ENCODE measurements at places on chromosomes 6 and 20. TPM values are rescaled to one million over a fixed set of nuclear protein-coding genes. Genes with fewer than 3 reads are reported as not detected.

Gene RGS17
- 4.8 TPM for total RNA-seq

Gene WFDC10B
- not detected for total RNA-seq

Gene NKX2-2
- not detected for total RNA-seq

Gene HCRTR2
- not detected for total RNA-seq

Gene PPP1R14C
- total RNA-seq: not detected

Gene HINT3
- total RNA-seq: 16.1 TPM

Gene CAP2
- 4.5 TPM for total RNA-seq

Gene GPX5
- total RNA-seq: not detected

Gene B3GAT2
- 0.07 TPM for total RNA-seq

Gene POPDC3
- total RNA-seq: 0.14 TPM

Gene C20orf141
- not detected for total RNA-seq

Gene MAK
- 0.07 TPM for total RNA-seq

Gene MDC1
- total RNA-seq: 12.0 TPM

Gene SNHG17
- 23.3 TPM for total RNA-seq

Gene SDCBP2
- 4.1 TPM for total RNA-seq

Gene FAM209A
- not detected for total RNA-seq

Gene PDRG1
- total RNA-seq: 3.8 TPM

Gene TCFL5
- 12.3 TPM for total RNA-seq

Gene RBL1
- 34.7 TPM for total RNA-seq

Gene ARFGAP1
- 54.7 TPM for total RNA-seq

Gene CAPN11
- 1.6 TPM for total RNA-seq

Gene MICA
- total RNA-seq: 31.8 TPM

Gene CARMIL1
- 12.5 TPM for total RNA-seq

Gene TPMT
- 16.8 TPM for total RNA-seq

Gene C6orf132
- not detected for total RNA-seq

Gene C6orf58
- total RNA-seq: not detected

Gene FOXP4
- 9.0 TPM for total RNA-seq

Gene SLC17A2
- total RNA-seq: not detected

Gene MROH8
- total RNA-seq: 1.5 TPM

Gene FBXO30
- 24.1 TPM for total RNA-seq

Gene DSP
- 0.22 TPM for total RNA-seq

Gene RPN2
- 204 TPM for total RNA-seq

Gene SLC17A4
- total RNA-seq: not detected

Gene KIF13A
- total RNA-seq: 80.5 TPM
